CD4-positive, alpha-beta T cell treated with Interleukin-21 for 1 hour (primary cell): ENCODE measurements at places on chromosomes 5 and 9.

DNA sequence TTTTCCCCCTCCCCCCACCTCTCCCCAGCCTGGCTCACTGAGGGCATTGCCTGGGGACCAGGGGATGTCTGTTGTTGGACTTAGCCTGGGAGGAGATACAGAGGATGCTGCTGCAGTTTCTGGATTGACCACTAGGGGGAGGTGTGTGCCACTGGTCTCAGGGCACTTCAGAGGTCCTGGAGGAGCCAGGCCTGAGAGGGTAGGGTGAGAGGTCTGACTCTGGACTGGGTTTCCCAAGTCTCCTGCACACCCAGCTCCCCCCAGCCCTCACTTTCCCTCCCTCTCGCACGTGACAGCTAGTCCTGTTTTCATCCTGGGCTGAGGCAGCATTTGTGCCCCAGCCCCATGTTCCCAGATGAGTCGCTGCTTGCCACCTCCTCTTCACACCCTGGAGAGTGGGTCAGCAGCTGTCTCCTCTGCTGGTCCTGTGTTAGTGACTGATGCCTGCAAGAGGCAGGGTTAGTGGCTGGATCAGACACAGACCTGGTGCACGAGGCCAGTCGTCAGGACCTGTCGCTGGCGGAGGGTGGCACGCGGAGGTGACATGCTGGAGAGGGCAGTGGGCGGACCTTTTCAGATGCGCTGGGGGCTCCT lies 4.4 kb downstream of the IL3 start:
- DNase-seq: peak; percentile 79

- no peak for DNase-seq
Measured at GRCh38 chr5:169946743-169947295, 33.5 kb downstream of the INSYN2B start.

GRCh38 chr5:72129725-72130124 lies 22.4 kb downstream of the MAP1B start:
- no peak for DNase-seq

GRCh38 chr9:133002147-133003070 lies 23.9 kb downstream of the GFI1B start:
- DNase-seq: no peak

DNA sequence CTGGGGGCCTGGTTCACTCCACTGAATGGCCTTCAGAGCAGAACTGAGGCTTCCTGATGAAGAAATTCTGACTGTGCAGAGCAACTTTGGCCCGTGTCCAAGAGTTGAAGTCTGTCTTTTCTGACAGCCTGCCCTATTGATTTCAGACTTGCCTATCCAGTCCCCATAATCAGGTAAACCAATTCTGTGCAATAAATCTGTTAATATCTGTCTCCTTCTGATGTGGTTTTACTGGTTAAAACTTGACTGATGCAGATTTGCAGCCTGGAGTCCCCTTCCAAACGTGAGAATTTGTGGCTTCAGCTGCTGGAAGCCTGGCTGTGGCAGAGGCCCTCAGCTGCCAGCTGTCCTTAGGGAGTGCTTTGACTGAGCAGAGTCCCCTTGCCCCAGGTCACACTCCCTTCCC lies 283.9 kb upstream of the ANKRD55 start:
- DNase-seq: peak; percentile 25
